CD4-positive, alpha-beta T cell treated with Interleukin-4 for 1 hour (primary cell): ENCODE measurements at places on chromosomes 7 and 10.
A peak's percentile ranks its signal among the peaks of the same experiment; 100 is the strongest.

GRCh38 chr10:110425684-110426293 is 71.9 kb upstream of the DUSP5 start:
- DNase-seq = peak; percentile 59

GRCh38 chr10:13528875-13529713 is at the start of gene BEND7:
Gene BEND7 (minus strand): TSS chr10:13529014. CDS start chr10:13528533, 481 bp downstream.
- DNase-seq = no peak

DNA sequence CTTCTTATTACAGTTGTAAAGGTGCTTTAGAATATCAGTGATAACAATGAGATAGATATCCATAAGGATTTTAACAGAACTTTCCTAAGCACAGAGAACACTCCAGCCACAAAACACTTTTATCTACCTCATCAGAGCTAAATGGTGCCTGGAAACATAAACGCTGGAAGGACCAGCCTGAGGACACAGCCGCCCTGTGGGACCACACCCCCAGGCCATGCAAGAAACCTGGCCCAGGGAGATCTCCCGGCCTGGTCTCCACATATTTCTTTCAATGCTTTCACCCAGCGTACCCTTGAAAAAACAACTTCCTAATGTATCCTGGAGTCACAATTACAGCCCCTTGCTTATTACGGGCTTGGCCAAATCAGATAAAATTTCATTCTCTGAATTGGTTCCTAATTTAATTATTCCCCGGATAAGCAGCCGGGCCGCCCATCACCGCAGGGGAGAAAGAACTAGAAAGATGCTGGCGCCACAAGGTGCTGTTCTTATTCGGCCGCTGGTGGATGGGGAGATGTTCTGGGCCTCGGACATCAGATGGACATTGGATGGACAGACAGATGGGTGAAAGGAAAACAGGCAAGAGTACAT is 11.8 kb downstream of the CHST15 start:
- no peak for DNase-seq

DNA sequence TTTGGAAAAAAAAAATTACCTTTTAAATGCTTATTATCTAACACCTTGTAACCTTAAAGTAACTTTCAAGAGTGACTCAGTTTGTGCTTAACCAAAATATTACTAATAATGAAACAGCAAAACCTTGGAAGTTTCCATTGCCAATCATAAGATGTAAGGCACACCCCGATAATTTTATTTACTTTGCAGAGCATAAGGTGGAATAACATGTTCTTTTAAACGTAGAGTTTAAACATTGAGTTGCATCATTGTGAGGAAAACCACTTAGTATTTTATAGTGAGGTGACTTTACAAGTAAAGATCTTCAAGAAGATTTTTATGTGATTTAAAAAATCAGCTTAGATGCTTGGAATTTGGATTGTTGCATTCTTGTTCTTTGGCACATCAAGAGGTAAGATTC is at the start of gene PNLIPRP3:
Gene PNLIPRP3, plus strand, starts transcription at position 177 of the 400 bp plus-strand sequence. Its CDS starts 166 bp downstream, at position 343.
- no peak for DNase-seq

GRCh38 chr7:101971457-101971856 is 154.0 kb downstream of the CUX1 start:
- no peak for DNase-seq

GRCh38 chr10:120540486-120540885 is 83.5 kb downstream of the PLPP4 start:
- DNase-seq = no peak
